ENCODE measurements at places on chromosomes 4 and X. TPM values are rescaled to one million over a fixed set of nuclear protein-coding genes. Genes with fewer than 3 reads are reported as not detected.

Gene RXFP1
- total RNA-seq, result 0.37 TPM

Gene FAM9C
- not detected for total RNA-seq

Gene FAM114A1
- 88.3 TPM for total RNA-seq

Gene CABS1
- not detected for total RNA-seq

DNA sequence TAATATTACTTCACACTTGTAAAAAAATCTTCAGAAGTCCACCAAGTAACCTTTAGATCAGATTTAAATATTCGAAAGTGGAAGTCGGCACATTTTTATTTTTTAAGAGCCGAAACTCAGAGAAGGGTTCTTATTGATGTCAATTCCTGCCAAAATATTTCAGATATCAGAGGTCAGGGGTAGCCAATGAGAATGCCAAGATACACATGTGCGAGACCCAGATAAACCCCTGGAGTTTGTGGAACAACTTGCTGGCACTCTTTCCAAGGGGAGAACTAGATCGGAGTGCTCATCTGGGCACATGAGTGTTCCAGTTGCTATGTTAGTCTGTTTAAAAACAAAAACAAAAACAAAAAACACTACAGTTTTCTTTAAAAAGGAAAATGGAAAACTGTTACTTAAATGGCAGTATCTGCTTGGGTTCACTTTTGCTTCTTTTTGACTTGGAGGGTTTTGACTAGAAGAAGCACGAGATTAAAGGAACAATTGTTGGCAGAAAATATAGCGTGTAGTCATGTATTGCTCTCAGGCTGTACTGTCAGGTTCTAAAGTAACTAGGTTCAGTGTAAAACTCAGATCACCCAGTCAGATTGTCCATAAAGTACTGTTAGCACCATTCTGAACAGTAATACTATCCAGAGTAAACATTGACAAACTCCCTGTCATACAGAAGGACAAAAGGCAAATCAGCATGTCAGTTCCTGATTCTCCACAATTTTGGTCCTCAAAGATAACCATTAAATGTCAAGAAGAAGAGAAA is 188.0 kb upstream of the PACRGL start:
- no peak for DNase-seq
- no peak overlapping the region for H3K27ac ChIP-seq
- H3K36me3 ChIP-seq, result no peaks in the 10 kb centered on the region
- no peaks in the 10 kb centered on the region for H3K27me3 ChIP-seq
- no peaks in the 10 kb centered on the region for H3K4me1 ChIP-seq

GRCh38 chr4:77960367-77960766 is 96.8 kb upstream of the FRAS1 start:
- no peaks in the 10 kb centered on the region for H3K4me1 ChIP-seq
- no peaks in the 10 kb centered on the region for H3K36me3 ChIP-seq
- no peak overlapping the region for H3K4me3 ChIP-seq
- H3K27me3 ChIP-seq, result no peaks in the 10 kb centered on the region
- no peak for DNase-seq

DNA sequence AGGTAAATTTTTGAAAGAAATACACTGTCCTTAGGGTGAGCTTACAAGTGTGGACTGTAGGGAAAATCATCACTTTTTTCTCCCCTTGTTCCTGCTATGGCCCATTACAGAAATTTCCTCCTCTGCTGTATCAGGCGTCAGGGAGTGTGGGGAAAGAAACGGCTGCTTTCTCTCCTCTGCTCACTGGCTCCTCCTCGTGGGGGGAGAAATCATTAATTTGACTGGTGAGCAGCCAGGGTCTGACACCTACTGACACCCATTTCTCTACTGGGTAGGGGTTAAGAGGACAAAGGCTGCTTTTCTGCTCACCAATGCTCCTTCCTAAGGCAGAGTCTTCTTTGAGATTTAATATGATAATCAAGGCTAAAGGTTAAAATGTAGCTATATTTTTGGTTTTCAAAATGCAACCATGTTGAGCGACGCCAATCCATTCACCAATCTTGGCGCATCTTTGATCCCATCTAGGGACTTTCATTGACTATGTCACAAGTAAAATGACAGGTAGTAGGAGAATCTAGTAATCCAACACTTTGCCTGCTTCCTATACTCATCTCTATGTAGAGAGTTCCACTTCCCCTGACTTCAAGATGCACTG is 25.1 kb downstream of the SETD7 start:
- no peak overlapping the region for H3K4me3 ChIP-seq
- H3K36me3 ChIP-seq, result no peaks in the 10 kb centered on the region
- H3K4me1 ChIP-seq, result no peaks in the 10 kb centered on the region

GRCh38 chrX:133434197-133434820 is 19.0 kb upstream of the GPC4 start:
- no peaks in the 10 kb centered on the region for H3K4me1 ChIP-seq
- DNase-seq, result no peak
- no peak overlapping the region for H3K4me3 ChIP-seq
- H3K27ac ChIP-seq, result no peak overlapping the region

- H3K4me3 ChIP-seq, result no peak overlapping the region
- no peaks in the 10 kb centered on the region for H3K27me3 ChIP-seq
- H3K4me1 ChIP-seq, result no peaks in the 10 kb centered on the region
- no peak overlapping the region for H3K27ac ChIP-seq
Measured at GRCh38 chr4:136740326-136740725, 792.0 kb downstream of the PCDH18 start.

DNA sequence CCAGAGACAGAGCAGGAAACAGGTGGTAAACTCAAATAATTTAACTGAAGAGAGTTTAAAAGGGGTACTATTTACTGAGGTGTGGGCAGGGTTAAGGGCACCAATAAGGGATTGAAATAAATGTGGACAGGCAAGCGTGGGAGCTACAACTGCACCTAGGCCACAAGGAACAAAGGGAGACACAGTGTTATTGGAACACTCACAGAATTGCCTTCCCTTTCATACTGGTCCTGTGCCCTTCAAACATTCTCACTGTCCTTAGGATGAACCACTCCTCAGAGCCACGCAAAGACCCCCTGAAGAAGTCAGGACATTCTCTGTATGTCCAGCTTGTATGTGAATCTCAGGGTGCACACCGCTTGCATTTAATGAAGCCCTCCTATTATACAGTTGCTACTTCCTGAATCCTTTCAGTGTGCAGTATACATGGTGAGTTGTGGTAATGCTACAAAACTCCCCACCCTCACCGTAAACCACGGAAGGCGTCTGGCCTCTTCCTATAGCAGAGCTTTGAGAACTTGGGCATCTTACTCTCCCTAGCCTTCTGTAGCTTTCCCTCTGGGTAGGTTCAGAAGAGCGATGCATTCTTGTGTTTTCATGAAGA is 9.6 kb upstream of the MRPL1 start:
- no peaks in the 10 kb centered on the region for H3K36me3 ChIP-seq
- no peaks in the 10 kb centered on the region for H3K27me3 ChIP-seq
- H3K4me1 ChIP-seq, result no peaks in the 10 kb centered on the region
- H3K27ac ChIP-seq, result peak overlapping the region; percentile 32
- H3K4me3 ChIP-seq, result no peak overlapping the region
- peak; percentile 25 for DNase-seq

DNA sequence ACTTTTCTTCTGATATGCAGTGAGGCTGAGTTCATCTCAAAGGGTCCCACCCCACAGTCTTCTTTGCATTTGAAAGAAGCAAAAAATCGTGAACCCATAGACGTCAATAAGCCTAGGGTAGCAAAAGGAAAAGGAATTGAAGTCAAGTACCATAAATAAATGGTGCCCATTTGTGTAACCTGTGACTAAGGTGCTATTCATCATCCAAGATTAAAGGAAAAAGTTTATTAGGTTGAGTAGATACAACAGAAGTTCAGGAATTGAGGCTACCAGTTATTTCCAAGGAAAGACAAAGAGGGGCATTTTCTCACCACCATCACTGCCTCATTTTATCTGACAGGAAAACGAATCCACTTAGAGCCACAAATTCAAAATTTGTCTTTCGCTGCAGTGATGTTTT is 18.8 kb upstream of the GRSF1 start:
- H3K36me3 ChIP-seq, result no peaks in the 10 kb centered on the region
- no peak for DNase-seq
- H3K4me1 ChIP-seq, result no peaks in the 10 kb centered on the region
- H3K4me3 ChIP-seq, result no peak overlapping the region
- no peak overlapping the region for H3K27ac ChIP-seq
- no peaks in the 10 kb centered on the region for H3K27me3 ChIP-seq

DNA sequence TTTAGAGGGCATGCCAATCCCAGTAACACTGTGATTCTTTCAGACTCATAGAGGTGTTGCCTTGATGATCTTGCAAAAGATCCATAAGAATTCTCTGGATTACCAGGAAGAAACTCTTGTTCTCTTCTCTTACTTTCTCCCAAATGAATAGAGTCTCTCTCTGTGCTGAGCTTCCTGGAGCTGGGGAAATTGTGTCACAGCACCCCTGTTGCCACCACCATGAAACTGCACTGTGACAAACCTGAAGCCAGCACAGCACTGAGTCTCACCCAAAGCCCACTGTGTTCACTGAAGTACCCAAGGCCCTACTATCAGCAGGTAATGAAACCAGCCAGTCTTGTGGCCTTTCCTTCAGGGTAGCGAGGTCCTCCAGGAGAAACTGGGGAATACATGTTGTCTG is 332.7 kb upstream of the FGF16 start:
- no peaks in the 10 kb centered on the region for H3K27me3 ChIP-seq
- H3K4me1 ChIP-seq, result no peaks in the 10 kb centered on the region
- no peaks in the 10 kb centered on the region for H3K36me3 ChIP-seq
- no peak overlapping the region for H3K4me3 ChIP-seq

DNA sequence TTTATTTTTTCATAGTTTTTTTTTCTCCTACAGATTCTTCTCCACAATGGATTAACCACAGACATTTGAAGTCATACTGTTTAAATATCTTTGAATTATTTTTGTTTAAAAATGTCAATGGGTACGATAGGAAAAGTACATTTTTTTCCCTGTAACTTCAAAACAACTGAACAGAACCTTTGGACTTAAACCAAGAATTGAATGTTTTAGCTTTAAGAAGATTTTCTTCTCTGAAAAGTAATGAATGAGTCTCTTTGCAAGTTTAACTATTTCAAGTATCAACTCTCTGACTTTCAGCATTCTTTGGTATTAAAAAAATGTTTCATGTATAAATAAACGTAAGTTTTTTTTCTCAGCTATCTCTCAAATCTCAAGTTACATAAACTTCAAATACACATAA is 364.3 kb downstream of the FBXO8 start:
- H3K27ac ChIP-seq, result no peak overlapping the region
- no peaks in the 10 kb centered on the region for H3K36me3 ChIP-seq
- DNase-seq, result no peak
- H3K27me3 ChIP-seq, result no peaks in the 10 kb centered on the region

- no peak overlapping the region for H3K4me3 ChIP-seq
- no peak overlapping the region for H3K27ac ChIP-seq
- no peaks in the 10 kb centered on the region for H3K36me3 ChIP-seq
- no peaks in the 10 kb centered on the region for H3K4me1 ChIP-seq
Measured at GRCh38 chrX:39653691-39654090, 444.1 kb downstream of the BCOR start.

DNA sequence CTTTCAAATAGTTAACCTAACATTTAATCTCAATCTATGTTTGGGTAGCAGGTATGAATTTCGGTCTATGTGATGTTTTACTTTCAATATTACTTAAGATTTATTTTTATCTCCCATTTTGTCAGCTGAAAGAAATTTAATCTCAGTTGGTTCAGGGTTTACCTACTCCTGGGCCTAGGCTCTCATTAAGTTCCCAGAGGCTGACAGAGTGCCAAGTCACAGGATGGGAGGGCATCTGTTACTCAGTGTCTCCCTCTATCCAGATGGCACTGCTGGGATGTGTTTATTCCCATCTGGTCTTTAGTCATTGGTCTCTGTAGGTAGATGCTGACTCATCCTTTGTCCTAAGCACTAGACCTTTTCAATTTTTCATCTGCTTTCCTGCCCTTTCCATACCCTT is 129.4 kb upstream of the ARSJ start:
- no peak overlapping the region for H3K27ac ChIP-seq
- H3K27me3 ChIP-seq, result no peaks in the 10 kb centered on the region
- DNase-seq, result no peak
- no peak overlapping the region for H3K4me3 ChIP-seq

GRCh38 chr4:108170631-108171338 is 2.1 kb upstream of the LEF1 start:
- H3K4me1 ChIP-seq, result no peaks in the 10 kb centered on the region
- H3K27me3 ChIP-seq, result peaks cover 67% of the 10 kb centered on the region
- H3K36me3 ChIP-seq, result no peaks in the 10 kb centered on the region
- H3K4me3 ChIP-seq, result no peak overlapping the region
- no peak for DNase-seq
- H3K27ac ChIP-seq, result no peak overlapping the region

Data from colonic mucosa (tissue), 4 donors.